Renal pelvis (tissue), 12 donors: ENCODE measurements at places on chromosomes 4 and X.
A peak's percentile ranks its signal among the peaks of the same experiment; 100 is the strongest.

DNA sequence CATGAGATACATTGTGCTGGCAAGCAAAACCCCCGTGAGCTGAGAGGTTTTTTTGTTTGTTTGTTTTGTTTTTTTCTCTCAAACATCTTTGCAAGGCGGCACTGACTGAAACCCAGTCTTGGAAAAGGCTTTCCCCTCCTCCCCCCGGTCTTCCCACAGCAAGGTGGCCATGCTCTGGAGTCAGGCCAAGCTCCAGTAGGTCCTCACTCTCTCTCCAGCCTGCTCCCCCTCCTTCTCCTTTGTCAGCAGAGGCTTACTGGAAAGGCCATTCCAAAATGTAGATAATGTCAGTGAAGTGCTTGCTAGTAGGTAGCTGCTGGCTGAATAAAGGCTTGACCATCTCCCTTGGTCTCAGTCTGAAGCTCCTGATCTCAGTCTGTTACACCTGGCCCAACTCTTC is 32.6 kb downstream of the FRMPD3 start:
- DNase-seq, result no peak

DNA sequence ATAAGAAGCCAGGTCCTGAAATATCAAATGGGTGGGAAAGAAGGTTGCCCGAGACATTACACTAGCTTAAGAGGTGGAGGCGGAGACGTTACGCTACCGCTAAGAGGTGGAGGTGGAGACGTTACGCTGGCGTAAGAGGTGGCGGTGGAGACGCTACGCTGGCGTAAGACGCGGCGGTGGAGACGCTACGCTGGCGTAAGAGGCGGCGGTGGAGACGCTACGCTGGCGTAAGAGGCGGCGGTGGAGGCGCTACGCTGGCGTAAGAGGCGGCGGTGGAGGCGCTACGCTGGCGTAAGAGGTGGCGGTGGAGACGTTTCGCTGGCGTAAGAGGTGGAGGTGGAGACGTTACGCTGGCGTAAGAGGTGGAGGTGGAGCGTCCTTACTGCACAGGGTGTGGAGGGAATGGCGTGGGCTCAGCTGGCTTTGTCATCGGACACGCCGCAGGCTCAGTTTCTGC is 12.8 kb downstream of the CYP4V2 start:
- no peak for DNase-seq

DNA sequence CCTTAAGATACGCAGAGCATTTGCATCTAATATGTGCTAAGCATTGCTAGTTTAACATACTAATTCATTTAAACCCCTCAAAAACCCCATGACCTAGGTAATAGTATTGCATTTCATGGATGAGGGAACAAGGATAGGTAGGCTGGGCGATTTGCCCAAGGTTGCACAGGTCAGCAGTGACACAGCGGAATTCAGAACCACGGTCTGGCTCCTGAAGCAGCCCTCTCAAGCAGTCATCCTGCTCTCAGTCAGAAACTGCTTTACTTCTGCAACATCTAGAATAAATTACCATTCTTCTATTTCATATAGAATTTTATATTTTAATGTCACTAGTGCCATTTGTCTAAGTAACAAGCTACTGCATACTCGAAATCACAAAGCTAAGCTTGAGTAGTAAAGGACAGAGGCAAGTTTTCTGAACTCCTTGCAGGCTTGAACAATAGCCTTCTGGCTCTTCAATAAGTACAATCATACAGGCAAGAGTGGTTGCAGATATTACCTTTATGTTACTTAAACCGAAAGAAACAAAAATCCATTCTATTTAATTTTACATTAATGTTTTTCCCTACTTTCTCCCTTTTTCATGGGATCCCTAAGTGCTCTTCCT is 555 bp upstream of the SPP1 start:
- no peak for DNase-seq

DNA sequence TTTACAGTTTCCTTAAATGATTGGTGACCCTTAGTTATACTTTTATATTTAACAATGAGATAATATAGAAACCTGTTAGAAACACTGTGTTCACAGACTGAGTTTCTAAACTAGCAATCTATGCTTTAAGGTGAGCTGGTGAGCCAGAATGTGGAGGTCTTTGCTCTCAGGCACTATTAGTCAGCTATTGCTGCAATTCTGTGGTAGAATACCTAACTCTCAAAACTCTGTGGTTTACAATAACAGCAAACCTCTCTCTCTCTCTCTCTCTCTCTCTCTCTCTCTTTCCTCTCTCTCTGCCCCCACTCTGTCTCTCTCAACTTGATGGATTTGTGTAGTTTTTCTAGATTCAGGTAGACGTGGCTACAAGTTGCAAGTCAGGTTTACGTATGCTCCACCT is 17.6 kb upstream of the LCORL start:
- no peak for DNase-seq

DNA sequence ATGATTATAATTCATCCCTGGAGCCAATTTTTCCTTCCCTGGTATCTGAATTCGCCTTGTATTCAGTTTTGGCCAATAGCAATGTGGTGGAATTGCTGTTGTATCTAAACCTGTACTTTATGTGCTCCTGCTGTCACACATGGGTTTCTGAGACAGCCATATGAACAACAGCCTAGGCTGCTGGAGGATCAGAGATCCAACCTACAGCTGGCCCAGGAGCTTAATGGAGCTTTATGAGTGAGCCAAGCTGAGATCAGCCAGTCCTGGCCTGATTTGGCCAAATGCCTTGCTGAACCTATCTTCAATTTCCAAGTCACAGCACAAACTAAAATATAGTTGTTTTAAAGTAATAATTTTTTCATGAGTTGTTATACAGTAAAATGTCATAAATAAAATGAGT is 1071.5 kb downstream of the PCDH7 start:
- no peak for DNase-seq

DNA sequence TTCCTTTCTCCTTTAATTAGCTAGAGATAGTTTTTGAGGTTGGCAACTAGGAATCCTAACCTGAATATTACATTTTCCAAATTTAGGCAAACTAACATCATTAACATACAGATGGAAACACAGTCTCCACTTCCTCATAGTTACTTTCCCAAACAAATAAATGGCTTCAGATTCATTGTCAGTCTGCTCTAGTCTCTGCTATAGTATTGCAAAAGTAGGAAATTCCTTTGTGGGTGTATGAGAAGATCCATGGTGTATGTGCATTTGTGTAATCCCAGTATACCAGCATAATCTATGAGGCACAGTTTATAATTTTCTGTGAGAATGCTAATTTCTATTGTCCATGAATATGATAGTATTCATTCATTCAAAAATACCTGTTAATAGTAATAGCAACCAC is 3.0 kb upstream of the NDP start:
- no peak for DNase-seq

DNA sequence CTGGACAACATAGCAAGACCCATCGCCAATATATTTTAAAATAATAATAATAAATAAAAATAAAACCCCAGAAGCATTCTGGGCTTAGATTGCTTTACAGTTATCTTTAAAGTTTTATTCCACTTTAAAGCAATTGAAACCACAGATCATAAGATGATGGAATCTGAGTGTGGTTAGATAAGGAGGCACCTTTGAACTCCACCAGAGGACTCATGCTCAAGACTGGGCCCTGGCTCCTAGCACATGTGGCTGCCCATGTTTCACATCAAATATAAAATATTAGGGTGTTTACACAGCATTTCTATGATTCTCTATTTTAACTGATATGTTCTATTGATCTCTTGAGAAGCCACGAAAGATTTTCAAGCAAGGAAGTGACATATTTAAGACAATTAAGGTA is 52.6 kb upstream of the BBS12 start:
- no peak for DNase-seq

- DNase-seq, result no peak
Observed at GRCh38 chrX:151970027-151970426, 4.4 kb downstream of the GABRE start.

DNA sequence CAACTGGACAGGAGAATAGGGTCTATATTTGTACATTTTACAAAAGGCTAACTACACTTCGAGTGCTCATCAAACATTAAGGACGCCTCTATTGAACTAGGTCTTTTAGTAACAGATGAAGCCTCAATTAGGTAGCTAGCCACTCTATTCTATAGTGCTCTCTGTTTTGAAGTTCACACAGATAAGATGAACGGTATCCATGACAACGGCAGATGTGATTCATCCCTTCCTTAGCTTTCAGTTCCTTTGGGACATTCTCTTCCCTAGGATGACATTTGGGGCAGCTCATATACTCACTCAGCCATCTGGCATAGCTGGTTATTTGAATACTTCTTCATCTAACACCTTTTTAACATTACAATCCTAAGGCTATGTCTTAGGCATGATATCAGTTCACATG is 62.4 kb upstream of the WDFY3 start:
- DNase-seq, result no peak

DNA sequence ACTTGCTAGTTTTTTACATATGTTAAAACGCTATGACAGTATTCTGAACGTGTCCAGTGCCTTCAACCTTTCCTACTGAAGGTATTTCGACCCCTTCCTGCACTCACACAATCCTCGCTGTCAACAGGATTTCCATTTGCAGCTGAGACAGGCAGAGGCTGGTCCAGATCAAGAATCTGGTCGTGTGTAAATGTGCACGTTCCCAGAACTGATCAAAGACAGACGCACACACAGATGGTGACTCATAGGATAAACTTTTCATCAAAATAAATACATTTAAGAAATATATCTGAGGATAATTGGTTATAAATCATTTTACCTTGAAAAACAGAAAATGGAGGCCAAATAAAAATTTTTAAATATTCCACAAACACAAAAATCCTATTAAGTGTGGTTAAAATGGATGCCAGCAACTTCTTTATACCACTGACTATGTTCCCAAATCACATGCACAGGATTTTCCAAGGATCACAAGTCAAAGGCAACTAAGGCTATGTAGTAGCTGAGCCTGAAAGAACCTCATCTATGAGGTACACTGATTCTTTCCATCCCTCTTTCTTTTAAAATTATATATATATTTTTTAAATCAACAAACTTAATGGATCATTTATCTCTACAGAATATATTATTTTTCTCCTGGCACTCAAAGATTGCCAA is 85.9 kb downstream of the RNF150 start:
- DNase-seq, result no peak

DNA sequence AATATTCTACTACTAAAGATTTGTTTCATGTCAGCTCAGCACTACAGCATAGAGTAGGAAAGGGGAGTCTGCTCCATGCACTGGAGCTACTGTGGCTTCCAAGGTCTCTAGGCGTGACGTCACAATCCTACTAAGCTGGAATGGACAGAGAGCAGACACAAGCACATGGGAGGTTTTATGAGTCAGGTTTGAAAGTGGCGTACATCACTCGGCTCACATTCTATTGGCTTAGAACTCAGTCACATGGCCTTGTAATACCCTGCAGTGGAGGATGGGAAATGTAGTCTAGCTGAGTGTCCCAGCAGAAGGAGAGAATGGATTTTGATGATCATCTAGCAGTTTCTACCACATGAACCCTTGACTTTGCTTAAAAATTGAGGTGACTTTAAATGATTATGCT is 624.8 kb upstream of the ATOH1 start:
- DNase-seq, result no peak

DNA sequence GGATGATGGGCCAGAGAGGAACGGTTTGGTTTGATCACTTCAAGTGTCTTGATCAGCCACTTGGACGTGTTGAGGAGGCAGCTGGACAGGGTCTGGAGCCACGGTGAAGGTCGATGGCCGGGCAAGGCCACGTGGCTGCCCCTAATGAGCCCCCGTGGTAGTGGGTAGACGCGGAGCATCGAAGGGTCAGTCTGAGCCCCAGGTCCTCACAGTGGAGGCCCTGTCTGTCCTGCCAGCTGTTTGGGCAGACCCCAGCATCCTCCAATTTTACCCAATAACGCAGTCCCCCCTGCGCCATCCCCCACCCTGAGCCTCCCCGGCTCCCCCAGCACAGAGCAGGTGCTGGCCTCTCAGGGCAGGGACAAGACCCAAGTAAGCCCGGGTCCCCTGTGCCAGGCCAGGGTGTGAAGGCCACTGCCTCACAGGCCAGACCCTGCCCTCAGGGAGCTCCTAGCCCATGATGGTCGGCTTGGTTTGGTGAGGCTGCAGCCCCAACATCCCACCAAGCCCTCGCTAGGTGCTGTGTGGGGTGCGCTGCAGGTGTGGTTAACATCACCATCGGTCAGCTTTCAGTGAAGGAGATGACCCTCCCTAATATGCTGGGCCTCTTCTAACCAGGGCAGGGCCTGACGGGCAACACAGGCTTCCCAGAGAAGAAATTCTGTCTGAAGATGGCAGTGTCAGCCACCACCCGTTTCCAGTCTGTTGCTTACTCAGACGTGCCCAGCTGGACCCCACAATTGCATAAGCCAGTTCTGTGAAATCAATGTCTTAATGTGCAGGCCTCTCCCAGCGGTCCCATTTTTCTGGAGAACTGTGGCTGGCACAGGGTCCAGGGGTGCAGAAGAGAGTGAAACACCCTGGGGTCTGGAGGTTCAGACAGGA is 40.5 kb upstream of the NKX1-1 start:
- no peak for DNase-seq

DNA sequence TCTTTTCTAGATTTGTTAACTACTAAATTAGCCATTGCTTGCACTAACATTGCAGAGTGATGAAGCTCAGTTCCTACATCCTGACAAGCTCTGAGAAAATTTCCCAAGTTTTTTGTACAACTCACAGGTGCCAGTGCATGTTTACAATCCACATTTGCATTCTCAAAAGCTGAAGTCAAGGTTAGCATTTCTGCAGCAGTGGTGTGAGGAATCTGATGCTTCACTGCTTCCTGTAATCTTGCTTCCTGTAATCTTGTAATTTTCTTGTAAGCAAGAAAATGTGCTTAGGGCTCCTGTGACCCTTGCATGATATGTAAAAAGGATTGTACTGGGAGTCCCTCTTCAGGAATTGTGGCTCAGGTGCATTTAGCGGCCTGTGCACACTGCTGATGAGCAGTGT is 207.4 kb upstream of the CXCL13 start:
- DNase-seq, result peak; percentile 26

- no peak for DNase-seq
Observed at GRCh38 chrX:79371640-79372039, 4.5 kb upstream of the ITM2A start.

DNA sequence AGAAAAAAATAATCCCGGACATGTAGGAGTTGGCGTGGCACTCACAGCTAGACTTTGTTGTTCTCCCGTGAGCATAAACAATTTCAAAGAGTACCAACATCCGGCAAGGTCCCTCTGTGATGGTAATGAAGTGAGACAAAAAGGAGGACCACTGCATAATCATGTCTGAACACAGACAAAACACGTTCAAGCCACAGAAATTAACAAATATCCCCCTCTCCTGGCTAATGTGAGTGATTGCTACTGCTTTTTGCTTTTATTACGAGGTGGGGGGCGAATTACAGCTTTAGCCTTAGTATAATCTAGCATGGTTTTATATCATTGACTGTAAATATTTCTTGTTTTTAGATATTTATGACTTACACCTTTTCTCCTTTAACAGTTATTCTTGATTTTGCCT is 118.5 kb downstream of the PLS3 start:
- DNase-seq, result peak; percentile 10
